ENCODE measurements at places on chromosomes 7 and 10.

DNA sequence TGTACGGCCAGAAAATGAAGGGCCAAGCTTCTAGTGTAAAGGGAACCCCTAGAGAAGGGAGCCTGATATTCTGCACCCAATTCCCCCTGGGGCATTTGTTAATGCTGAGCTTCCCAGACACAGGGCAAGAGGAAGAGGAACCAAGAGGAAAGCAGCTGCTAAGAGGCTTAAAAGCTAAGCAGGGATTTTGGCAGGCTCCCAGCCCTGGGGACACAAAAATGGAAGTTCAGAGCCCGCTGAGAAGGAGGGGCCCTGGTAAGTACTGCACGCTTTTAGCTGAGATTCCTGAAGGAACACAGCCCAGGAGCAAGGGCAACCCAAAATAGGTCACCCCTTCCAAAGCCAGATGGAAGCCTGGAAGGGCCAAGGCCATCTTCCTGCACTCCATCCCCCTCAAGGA, 387.3 kb upstream of the MGMT start:
- no peak for DNase-seq

DNA sequence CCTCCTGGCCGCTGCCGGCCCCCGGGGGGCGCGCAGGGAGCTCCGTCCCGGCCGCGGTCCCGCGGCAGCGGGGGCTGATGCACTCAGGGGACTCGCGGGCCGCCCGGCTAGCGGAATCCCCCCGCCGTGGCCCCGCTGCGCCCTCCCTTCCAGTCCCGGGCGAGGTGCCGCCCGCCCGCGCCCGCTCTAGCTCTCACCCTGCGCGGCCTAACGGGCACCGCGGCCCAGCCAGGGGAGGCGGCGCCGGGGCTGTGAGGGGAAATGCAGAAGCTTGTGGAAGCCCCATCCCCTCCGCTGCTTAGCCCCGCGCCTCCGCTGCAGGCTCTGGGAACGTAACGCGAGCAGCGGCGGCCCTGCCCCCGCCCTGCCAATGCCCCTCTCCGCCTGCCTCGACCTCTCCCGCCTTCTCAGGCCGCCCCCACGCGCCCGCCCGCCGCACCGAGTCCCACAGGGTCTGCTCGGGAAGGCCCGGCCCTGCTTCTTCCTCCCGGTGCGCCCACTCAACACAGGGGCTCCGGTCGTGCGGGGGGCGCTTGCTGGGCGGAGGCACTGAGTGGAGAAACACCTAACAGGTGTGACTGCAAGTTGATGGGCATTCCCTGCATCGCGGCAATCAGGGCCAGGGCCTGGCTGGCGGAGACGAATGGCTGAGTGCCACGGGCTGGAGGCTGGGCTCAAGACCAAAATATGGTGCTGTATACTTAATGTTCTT, 384 bp upstream of the TMEM229A start:
- peak; percentile 57 for DNase-seq

DNA sequence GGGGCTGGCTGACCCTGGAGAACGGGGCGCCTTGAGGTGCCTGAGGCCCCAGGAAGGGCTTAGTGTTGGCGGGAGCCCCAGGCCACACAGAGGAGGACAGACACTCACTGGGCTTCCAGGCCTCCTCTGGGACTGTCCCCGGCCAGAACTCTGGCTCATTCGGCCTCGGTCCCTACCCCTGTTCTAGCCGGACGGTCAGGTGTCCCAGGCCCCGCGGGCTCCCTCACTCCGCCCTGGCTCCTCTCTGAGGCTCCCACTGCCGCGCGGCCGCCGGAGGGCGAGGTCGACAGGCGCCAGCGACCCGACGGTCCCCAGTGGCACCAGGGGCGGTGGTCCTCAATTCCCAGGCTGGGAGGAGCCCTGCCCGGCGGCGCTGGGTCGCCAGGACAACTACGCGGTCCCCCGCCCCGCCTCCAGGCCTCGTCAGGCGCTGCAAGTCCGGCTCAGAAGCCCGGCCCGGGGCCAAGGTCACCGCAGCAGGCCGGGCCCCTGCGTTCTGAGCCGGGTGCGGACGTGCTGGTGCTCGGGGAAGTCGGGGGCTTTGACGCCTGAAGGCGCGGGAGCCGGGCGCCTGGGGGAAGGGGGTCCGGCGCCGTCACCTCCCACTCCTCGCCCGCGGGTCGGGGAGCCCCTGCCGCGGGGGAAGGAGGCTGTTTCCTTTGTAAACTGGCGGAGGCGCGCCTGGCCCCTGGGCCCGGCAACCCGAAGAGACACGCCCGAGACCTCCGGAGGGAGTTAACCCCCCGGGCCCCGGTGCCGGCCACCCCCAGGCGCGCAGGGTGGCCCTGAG, 1.1 kb upstream of the PWWP2B start:
- DNase-seq = peak; percentile 83

GRCh38 chr7:4798706-4799235, 23.3 kb downstream of the AP5Z1 start:
- DNase-seq = no peak

DNA sequence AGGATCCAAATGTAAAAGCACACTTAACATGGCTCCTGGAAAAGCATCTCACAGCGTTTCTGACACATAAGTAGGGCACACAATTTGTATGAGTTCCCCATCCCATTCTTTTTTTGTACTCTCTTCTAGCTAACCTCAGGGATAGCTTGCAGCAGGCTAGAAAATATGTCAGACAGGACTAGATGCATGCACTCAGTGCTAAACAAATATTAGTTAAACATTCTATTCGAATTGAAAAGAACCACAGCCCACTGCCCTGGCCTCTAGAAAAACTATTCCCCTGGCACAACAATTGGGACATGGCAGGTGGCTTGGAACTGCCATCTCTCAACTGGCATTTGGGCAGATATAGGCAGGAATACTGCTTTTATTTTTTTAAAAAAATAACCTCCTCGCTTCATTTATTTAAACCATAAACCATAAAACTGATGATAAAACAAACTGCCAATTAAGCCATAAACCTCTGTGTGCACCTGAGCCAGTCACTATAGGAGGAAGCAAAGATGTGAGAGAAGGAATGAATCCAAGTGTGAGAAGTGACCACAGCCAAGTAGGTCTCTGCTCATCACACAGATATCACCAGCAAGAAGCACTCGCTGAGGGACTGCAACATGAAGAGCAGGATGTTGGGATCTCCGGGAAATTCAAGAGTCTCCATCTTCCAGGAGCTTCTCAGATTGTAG, 394.1 kb downstream of the NEBL start:
- DNase-seq = no peak

GRCh38 chr7:3825491-3825890, 524.4 kb downstream of the SDK1 start:
- no peak for DNase-seq

DNA sequence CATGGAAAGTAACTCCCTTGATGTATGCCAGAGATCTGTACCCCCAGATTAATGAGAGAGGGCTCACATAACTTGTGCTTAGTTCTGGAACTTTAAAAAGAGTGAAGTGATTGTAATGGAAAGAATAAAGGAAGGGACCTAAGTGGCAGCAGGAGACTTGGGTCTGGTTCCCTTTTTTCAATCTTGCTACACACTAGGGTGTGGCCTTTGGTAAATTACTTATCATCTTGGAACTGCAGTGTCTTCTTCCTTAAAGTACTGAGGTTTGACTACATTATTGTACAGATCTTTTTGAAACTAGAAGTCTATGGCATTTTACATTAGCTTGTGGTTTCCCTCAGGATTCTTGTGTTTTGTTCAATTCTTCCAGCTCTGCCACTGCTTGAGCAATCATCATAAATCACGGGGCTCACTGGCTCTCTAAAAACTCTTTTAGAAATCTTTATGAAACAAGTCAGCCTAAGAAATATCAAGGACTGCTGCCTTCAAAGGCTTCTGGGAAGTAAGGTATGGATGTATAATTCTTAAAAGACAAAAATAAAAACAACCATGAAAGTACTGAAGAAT, 22.5 kb upstream of the CHRM2 start:
- no peak for DNase-seq

- peak; percentile 17 for DNase-seq
Observed at GRCh38 chr10:46308666-46309450, 22.1 kb downstream of the ANTXRL start.

DNA sequence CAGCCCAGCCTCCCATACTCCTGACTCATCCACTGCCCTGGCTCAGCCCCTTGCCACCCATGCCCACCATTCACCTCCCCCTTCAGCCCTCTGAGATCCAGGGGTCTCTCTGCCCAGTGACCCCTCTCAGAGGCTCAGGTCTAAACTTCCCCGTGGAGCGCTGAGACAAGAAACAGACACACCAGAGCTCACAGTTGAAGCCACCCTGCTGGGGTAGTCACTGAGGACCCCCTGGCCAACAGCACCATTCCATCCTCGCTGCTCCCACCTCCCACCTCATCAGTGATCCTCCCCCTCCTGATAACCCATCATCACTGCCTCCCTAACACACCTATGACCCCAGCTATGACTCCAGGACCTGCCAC, 100.7 kb downstream of the GRID1 start:
- no peak for DNase-seq

DNA sequence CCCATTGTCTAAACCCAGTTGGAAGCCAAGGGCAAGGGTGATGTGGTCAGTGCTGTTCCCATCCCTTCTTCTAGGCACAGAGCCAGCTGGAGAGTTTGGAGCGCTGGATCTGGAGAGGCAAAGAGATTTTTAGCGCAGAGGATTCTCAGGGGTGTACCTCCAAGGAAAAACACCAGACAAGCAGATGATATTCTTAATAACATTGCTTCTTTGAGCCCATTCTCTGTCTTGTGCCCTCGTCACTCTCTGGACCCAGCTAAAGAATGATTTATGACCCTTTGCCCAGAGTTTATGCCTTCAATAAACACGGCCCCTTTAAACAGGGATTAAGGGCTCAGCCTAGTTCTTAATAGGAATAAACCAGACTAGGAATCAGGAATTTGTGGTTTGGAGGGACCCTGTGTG, 4.7 kb upstream of the HIP1 start:
- no peak for DNase-seq

DNA sequence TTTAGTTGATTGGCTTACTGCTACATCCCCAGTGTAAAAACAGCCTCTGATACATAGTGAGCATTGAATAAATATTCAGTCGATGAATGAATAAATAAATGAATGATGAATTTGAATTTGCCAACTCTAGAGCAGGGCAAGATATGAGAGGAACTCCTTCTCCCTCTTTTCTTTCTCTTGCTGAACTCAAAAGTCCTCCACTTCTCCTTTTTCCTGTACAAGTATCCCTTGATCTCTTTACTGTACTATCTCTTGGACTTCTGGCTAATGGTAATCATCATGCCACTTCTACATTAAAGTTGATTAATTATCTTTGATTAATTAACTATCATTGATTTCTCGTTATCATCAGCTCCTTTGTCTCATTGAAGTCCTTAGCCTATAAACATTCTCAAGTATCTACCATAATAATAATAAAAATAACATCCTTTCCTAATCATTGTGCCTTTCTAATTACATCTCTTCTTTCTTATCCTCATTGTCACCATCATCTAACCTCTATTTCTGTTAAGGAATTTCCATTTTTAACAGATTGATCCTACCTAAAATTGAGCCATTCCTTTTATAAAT, 10.6 kb downstream of the CPED1 start:
- DNase-seq = no peak

DNA sequence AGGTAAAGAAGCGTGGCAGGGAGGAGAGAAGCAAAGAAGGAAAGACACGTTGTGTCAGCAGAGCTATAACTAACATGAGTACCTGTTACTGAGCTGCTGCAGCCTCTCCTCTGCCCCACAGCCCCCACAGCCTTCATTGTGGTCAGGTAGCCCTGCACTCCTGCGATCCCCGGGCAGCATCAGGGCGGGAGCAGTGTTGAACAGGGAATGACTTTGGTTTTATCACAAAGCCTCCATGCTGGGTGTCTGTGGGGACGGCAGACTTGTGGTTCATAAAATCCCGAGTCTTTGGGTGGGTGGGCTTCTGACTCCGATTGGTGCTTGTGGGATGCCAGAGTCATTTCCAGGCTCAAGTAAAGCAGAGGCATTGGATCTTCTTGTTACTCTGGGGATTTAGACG, 14.8 kb upstream of the PRKAG2 start:
- DNase-seq = no peak

- DNase-seq = no peak
Observed at GRCh38 chr10:13366891-13367290, 18.8 kb upstream of the SEPHS1 start.

- DNase-seq = no peak
Observed at GRCh38 chr7:101596898-101597297, 32.2 kb downstream of the MYL10 start.

- no peak for DNase-seq
Observed at GRCh38 chr10:131609176-131609575, 291.6 kb upstream of the PPP2R2D start.

DNA sequence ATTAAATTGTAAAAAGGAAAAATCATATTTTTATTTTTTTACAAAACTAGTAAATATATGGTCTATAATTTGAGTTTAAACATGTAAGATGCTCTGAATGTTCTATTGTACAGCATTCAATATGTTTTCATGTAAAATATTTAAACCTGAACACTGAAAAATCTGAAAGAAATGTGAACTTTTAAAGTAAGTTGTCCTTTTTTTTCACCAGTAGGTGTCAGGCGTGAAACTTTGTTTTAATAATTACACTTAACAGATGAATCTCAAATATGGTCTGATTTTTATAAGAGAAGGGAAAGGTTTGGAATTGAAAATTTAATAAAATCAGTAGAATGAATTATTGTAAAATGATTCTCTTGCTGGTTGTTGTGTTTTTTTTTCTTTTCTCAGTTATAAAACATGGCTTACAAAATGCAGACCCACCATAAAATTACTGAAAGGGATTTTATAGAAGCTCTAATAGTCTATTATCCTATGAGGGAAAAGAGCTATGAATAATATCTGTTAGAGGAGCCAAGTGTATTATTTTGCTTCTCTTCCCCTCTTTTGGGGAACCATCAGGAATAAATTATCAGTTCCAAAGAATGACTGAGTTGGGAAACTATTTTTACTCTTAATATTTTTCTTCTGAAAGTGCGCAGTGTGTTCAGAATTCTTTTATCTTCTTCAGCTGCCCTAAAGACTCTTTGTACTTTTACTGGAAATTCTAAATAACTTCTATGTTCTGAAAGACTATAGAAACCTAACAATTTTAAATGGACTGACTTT, 217.7 kb upstream of the FZD1 start:
- DNase-seq = no peak

DNA sequence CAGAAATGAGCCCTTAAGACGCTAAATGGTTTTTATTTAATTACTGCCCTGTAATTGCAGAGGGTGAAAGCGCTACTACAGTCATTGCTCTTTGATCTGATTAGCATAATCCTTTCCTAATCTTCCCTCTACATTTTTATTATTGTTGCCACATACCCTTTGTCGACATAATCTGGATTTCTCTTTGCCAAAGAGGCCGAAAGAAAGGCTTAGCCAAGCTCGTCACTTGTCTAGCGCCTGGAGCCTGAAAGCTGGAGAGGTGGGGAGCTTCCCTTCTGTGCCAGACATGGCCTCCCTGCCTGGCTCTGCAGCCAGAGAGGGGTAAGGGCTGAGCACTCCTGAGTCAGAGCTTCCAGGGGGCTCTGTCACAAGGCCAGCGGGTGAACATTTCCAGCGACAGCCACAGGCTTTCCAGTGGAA, 145.9 kb downstream of the PRKAG2 start:
- DNase-seq = no peak

DNA sequence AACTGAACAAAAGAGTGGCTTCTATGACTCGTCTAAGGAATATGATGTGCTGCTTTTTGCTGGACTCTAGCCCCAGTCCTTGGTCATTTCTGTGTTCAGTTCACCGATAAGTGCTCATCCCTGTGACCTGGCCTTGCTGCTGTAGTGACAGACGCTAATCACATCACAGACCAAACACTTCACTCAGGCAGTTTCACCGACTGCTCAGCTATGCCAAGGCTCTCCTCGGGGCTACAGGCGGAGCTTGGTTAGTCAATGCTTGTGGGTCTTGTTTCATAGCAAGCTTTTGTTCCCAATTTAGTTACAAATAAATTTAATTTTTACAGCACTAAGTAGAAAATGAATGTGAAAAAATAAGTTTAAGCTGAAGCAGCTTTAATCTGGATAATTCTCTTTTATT, 190.8 kb upstream of the PRKCQ start:
- DNase-seq = no peak

GRCh38 chr7:27247000-27247399, 4.4 kb downstream of the EVX1 start:
- no peak for DNase-seq
